ENCODE measurements at places on chromosomes 3 and 15.

GRCh38 chr15:20340331-20340811 lies 201.2 kb downstream of the GOLGA6L6 start:
- DNase-seq, result no peak

- no peak for DNase-seq
Measured at GRCh38 chr3:81760215-81760614, 1.2 kb downstream of the GBE1 start.

DNA sequence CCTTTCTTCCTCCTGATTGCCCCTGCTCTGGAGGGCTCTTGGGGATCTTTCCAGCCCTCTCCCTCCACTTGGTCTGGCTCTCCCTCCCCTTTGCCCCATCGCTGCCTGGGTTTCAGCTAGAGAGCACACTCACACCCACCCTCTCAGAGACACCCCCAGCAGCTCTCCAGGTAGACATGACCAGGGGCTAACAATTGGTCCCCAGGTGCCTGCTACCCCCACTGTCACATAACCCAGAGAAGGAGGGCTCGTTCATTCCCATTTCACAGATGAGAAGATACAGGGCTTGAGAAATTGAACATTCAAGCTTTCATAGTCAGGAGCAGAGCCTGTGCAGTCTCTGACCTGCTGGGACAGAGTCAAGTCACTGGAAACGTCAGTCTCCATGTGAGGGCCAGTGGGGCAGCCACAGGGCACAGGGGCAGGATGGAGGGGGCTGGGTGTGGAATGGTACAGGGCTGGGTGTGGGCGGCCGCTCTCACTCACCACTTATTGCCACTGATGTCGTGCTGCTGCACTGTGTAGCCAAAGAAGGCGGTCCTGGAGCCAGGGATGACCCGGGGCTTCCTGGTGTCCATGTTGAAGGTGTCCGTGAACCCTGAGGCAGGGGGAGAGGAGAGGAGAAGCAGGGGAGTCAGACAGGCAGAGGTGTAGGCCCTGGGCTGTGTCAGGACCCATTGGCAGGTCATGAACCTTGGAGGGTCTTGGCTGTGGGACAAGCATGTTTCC lies 29.4 kb downstream of the ITGA11 start:
- no peak for DNase-seq

DNA sequence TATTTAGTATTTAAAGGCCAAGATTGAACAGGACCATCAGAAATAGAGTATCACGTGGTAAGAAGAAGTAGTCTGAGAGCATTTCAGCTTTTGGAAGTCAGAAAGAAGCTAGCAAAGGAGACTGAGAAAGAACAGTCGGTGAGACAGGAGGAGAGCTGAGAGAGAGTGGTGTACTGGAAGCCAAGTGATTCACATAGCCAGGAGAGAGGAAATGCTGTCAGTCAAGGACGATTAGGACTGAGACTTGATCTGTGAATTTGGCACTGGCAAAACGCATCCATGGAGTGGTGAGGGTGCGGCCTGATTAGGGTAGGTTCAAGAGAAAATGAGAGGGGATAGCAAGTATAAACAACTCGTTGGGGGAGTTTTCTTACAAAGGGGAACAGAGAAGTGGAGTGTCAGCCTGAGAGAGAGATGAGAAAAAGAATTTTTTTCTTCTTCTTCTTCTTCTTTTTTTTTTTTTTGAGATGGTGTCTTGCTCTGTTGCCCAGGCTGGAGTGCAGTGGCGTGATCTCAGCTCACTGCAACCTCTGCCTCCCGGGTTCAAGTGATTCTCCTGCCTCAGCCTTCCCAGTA lies 44.9 kb downstream of the CHD2 start:
- no peak for DNase-seq

- DNase-seq, result no peak
Measured at GRCh38 chr3:126546013-126546412, 12.7 kb downstream of the C3orf22 start.

DNA sequence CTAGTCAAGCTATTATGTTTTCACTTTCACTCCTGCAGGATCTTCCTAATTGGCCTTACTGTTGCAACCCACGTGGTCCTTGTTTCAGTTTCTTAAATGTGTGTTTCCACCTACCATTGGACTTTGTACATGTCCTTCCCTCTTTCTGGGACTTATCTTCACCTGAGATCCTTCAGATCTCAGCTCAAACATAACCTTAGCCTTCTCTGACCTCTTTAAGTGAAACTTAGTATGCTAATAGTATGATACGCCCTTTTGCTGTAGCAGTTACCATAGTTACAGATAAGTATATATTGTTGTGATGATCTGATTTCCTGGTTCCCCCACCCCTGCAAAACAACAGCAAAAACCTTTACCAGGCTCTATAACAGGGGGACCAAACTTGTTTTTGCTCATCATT lies 35.2 kb downstream of the U2SURP start:
- no peak for DNase-seq
